ENCODE measurements at places on chromosomes 5 and 9.

GRCh38 chr5:7659420-7659819 is 191.5 kb downstream of the CFAP90 start:
- DNase-seq: no peak

GRCh38 chr5:81724108-81724507 is 26.8 kb downstream of the SSBP2 start:
- no peak for DNase-seq

GRCh38 chr9:2299156-2299842 is 284.2 kb downstream of the SMARCA2 start:
- no peak for DNase-seq

DNA sequence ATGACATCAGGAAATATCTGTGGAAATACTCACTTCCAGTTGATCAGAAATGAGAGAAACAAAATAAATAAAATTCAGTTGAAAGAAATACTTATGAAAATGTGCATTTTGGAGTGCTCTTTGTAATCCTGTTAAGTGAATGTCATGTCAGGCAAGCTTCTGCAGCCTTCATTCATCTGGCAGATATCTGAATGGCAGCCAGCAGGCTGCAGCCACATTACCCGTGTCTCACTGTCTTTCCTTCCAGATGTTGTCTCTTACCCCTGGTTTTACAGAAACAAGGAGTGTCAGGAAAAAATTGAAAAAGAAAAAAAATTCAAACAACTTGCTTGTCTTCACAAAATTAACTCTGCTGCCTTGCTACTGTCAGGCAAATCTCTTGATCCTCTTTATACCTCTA is 445.0 kb upstream of the RIOK2 start:
- no peak for DNase-seq

- no peak for DNase-seq
Measured at GRCh38 chr5:54691656-54692055, 174.1 kb downstream of the SNX18 start.

GRCh38 chr9:70692431-70692830 is 278.0 kb upstream of the KLF9 start:
- DNase-seq: no peak

- DNase-seq: no peak
Measured at GRCh38 chr9:114207034-114207810, 51.9 kb downstream of the COL27A1 start.

GRCh38 chr5:8576178-8576577 is 707.2 kb downstream of the MTRR start:
- DNase-seq: no peak

DNA sequence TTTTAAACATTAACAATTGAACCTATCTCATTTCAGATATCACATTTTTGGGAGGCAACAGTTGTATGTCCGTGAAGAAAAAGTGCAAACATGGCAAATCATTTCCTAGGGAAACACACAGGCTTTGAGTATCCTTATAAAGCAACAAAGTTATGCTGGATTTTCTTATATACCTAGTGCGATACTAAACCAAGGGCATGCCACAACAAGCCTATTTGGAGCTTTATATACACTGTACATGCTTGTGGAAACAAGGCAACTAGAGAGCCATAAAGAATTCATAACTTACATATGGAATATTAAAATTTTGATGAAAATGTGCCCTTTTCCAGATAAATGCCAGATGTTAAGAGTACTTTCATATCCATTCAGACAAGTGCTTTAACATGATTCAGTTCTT is 191.4 kb downstream of the DCP2 start:
- no peak for DNase-seq

DNA sequence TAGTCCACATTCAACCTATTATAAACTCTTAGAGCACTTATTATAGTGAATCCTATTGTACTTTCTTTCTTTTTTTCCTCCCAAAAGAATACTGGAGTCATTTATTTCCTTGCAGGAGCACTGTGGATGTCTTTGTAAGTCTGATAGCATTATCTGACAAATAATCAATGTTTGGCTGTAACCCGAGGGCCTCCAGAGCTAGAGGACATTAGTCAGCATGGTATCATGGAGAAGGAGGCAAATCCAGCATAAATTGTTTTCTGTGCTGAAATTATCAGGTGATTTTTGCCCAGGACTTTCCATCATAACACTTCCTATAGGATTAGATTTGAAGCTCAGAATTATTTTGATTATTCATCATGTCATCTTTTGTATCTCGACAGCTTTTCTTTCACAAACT is 551.0 kb downstream of the ZNF608 start:
- DNase-seq: no peak

- DNase-seq: no peak
Measured at GRCh38 chr9:89160806-89161205, 17.8 kb downstream of the SHC3 start.

- no peak for DNase-seq
Measured at GRCh38 chr5:133780619-133781280, 168.4 kb upstream of the FSTL4 start.

DNA sequence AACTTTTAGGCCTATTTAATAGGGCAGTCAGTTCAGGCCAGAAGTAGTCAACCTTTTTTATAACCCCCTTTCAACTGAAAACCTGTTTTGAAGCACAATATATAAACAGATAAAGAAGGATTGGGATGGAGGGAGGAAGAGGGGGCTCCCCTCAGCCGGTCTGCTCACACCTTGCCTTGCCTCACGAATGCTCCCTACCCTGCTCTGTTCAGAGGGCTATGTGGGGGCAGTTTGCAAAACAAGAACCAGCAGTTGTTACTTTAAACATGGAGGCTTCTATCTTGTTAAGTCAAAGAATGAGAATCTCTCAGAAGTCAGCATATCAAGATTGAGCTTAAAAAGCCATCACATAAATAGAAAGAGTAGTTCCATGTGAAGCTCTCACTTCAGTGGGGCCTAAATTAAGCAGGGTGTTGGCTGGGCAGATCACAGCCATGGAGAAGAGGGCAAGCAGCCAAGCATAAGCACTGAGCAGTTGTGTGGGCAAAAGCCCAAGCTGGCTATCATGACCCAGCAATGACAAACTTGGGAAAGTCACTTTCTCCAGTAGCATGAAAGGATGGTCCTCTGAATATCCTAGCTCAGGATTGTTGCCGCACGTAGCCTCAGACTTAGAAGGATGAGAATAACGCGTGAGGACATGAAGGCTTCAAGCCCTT is 70.6 kb downstream of the ALDH1A1 start:
- DNase-seq: no peak

- no peak for DNase-seq
Measured at GRCh38 chr5:14429101-14430050, 152.2 kb upstream of the OTULINL start.

GRCh38 chr9:134215420-134215698 is 51.0 kb upstream of the RNU6ATAC start:
- DNase-seq: no peak

DNA sequence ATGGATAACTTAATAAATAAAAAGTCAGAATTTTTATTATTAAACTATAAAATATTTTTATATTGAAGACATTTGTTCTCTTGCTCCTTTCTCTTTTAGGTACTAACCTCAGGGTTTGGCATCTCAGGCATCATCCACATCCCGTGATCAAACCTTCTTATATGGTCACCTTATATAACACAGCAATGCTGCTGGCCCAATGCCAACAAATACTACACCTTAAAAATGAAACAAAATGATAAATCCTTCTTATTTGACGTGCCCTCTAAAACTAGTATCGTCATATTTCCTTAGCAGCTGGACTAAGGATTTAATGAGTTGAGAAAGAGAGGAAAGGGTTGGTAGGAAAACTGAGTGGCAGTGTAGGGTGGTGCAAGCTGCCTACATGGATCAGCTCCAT is 56.6 kb downstream of the NDUFAF2 start:
- no peak for DNase-seq

- DNase-seq: no peak
Measured at GRCh38 chr5:140011297-140011802, 31.7 kb downstream of the NRG2 start.

- peak; percentile 12 for DNase-seq
Measured at GRCh38 chr5:55480781-55481180, 54.0 kb downstream of the PLPP1 start.

DNA sequence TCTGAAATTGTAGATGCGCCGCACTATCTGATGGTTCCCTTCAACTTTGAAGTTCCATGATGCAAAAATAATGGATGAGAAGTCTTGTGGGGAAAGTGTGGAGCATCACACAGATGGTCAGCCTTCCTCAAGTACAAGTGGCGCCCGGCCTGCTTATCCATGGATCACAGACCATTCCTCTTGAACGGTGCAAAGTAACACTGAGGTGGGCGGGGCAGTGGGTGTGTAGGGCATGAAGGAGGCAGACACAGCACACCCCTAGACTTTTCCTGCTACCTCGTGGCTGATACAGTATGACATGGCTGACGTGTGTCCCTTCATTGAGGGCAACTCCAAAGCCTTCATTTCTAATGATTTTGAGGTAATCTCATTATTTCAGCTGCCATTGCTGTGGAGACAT is 2.5 kb upstream of the GNG10 start:
- no peak for DNase-seq

DNA sequence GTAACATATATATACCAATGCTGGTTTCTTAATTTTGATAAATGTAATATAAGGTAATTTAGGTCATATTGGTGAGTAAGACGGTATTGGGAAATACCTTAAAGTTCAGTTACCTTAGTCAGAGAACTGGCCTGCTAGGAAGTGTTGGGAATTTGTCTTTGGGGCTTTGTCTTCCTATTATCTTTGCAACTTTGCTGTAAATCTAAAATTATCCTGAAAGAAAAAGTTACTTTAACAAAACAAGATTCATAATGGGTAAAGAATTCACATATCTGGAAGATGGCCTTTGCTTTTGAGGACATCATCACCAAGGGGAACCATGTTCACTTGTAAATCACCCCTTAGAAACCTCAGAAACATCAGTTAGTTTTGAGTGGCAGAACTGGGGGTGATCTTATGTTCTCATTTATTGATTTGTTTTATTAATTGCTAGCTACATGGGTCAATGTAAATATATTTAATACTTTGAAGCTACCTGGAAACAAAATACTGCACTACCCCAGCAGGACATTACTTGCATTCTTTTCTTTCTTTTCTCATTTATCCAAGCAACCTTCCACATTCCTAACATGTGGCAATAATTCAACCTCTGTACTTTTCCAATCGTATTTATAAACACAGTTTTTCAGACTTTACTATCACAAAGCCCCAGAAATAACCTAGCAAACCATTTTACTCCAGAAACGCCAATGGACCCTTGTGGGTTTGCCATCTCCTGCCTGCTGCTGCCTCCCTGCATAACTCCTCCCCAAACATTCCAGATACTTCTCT is 41.4 kb downstream of the GLIS3 start:
- peak; percentile 32 for DNase-seq

GRCh38 chr9:15213249-15213648 is 93.8 kb downstream of the TTC39B start:
- no peak for DNase-seq

DNA sequence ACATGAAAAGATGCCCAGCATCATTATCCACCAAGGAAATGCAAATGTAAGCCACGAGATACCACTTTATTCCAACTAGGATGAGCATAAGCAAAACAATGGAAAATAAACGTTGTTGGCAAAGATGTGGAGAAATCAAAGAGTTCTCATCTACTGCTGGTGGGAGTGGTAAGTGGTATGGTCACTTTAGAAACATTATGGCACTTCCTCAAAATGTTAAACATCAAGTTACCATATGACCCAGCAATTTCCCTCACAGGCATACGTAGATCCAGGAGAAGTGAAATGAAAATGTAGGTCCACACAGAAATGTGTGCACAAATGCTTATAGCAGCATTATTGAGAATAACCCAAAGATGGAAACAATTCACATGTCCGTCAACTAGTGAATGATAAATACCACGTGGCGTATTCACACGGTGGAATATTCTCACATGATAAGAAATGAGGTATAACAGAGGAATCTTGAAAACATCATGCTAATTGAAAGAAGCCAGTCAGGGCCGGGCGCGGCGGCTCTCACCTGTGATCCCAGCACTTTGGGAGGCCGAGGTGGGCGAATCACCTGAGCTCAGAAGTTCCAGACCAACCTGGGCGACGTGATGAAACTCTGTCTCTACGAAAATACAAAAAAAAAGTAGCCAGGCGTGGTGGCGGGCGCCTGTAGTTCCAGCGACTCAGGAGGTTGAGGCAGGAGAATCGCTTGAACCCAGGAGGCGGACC is 16.4 kb upstream of the FLT4 start:
- DNase-seq: no peak

GRCh38 chr9:130286781-130287428 is 21.3 kb downstream of the HMCN2 start:
- no peak for DNase-seq

DNA sequence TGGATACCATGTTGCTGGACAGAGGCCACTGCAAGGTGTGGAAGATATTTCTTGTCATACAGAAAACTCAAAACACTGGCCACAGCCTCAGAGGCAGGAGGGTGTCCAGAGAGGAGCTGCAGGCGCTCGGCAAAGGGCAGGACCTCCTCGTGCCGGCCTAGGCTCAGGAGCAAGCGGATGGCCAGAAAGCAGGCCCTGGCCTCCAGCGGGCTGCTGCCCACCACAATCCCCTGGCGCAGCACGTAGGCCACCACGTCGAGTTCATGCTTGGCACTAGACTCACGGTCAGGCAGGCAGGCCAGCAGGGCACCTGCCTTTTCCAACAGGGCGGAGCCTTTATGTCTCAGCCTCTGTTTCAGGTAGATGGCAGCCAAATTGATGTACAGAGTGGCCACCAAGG is 35.2 kb downstream of the SH3TC2 start:
- no peak for DNase-seq

GRCh38 chr9:72656021-72656420 is 134.6 kb downstream of the TMC1 start:
- DNase-seq: no peak

GRCh38 chr5:107402434-107403227 is 268.1 kb downstream of the EFNA5 start:
- DNase-seq: no peak

DNA sequence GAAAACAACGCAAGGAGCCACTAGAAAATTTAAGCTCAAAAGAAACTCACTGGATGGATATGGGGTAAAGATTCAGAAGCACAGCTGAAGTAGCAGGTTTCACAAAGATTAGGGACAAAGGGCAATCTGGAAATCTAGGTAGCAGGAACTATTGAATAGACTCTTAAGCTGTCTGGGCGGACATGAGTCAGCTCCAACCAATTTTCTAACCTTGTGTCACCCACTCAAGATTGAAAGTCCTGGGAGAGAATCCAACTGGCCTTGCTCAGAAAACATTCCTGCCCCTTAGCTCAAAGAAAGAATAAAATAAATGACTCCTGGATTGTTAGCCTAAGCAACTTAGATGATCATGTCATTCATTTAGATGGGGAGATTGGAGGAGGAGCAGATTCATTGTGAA is 69.2 kb downstream of the STK32A start:
- DNase-seq: peak; percentile 54

- DNase-seq: no peak
Measured at GRCh38 chr5:96031180-96031579, 69.5 kb upstream of the ELL2 start.

DNA sequence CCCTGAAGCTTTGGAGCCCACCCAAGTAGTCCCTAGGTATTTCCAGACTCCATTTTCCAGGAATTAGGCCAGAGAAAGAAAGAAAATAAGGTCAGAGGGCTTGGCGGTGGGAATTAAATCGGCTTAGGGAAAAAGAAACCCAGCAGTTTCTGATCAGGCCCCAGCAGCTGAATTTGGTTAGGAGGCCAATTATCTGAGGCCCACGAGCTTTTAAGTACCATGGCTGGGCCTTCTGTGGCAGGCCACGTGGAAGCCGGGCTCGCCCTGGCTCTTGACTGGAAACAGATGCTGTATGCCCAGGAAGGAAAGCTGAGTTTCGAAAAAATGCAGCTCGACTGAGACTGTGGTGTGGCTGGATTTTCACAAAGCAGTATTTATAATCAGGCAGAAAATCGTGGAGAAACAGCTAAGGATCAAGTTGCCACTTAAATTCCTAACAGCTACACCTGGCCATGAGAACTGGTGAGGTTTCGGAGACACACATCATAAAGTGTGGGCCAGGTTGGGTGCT is 75.1 kb upstream of the PANK3 start:
- peak; percentile 48 for DNase-seq
